Umbilical cord (tissue), 2 donors: ENCODE measurements at places on chromosomes 4 and X.
A peak's percentile ranks its signal among the peaks of the same experiment; 100 is the strongest.

DNA sequence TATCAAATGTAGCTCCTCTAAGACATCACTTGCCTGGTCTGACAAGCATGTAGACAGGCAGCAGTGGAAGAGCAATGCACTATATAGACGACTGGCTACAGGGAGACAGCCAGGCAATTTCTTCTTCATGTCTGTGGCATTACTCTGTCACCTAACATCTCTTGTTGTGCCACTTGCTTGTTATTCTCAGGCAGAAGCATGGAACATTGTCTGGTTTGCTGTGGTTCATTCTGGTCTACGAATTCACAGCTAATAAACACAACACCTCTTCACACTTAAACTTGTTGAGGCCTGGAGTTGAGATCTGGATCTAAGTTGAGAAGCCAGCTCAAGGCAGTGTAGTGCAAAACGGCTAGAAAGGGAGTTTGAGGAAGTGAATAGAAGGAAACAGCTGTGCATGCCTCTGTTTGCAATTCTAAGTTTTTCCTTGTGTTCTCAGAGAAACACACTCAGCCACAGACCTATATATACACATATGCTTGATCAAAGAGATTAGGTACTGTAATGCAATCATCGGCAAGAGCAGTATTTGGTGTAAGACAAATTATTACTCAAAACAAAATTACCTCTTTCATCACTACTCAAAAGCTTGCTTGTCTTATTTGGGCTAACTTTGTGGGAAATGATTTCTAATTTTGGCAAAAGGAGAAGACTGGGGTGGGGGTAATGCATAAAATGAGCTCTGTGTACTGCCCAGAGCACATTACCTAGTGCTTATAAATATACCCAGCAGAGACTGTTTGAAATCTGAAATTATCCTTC, 243.8 kb downstream of the PPP3CA start:
- DNase-seq: peak; percentile 53

DNA sequence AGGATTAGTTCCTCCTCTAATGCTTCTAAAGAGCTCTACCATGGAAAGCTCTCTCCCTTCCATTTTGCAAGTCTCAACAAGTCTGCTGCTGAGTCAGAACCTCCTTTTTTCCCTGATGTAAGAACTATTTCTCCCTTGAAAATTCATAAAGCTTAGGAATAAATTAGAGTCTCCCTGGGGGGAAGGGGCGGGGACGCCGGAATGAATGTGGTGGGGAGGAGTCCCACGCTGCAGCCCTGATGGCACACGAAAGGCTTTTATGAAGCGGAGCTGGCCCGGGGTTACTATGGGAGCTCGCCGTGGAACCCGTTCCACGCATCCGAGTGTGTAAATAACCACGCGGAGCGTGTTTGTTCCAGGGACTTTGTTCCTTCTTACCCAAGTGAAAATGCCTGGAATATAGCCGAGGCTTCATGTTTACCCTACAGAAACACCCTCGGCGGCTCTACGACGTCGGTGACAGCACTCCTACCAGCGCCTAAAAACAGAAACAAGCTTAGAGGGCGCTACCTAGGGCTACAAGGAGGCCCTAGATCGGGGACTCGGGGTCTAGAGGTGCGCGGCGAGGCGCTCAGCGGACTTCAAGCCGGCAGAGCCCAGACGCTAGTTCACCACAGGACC, 923 bp upstream of the CPEB2 start:
- peak; percentile 85 for DNase-seq

- DNase-seq: no peak
Measured at GRCh38 chr4:185280608-185281007, 71.2 kb downstream of the SNX25 start.

DNA sequence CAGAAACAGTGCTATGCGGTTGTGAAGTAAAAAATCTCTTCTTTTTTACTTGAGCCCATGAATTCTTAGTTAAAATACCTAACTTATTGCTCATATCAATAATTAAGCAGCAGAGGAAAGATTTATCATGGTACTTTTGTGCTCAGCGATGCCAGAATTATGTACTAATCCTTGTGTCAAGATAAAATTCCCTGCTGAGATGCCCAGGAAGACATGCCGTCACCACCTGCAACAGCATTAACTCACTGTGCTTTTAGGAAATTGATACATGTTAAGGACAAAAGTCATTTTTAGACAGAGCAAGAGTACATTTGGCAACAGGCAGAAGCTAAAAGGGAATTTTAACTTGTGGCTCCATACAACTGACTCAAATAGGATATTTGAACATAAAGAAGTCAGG, 138.9 kb downstream of the NPNT start:
- peak; percentile 63 for DNase-seq

DNA sequence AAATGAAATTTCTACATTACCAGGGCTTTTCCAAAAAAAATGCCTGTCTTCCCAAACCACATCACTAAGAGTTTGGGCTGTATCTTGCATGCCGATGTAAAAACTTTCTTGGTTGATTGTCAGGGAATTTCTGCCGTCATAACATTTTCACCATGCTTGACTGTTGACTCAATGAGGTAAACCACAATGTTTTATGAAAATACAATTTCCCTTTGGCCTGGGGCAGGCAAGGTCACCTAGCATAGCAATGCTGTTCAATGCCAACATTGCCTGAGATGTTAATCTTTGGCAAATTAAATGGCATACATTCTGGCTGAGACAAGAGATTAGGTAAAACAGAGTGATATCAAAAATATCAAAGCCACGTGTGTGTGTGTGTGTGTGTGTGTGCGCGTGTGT, 137.1 kb upstream of the TBL1X start:
- DNase-seq: no peak

DNA sequence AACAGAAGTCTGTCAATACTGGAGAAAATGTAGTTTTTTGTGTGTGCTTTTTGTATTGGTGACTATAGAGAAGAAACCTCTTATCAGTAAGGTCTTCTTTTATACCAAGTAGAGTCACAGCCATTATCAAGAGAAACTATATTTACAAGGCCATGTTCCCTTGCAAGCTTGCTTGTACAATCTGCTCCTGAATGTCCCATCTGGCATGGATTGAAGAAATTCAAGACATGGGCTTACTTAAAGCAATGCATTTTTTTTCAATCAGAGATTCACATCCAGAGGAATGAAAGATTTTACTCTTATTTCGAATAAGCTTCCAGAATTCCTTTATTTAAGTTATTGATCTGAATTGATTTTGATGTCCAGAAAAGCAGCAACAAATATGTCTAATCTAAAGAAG, 537.3 kb upstream of the RPS6KA3 start:
- no peak for DNase-seq

GRCh38 chrX:87299563-87300160, 217.9 kb upstream of the KLHL4 start:
- DNase-seq: peak; percentile 1

DNA sequence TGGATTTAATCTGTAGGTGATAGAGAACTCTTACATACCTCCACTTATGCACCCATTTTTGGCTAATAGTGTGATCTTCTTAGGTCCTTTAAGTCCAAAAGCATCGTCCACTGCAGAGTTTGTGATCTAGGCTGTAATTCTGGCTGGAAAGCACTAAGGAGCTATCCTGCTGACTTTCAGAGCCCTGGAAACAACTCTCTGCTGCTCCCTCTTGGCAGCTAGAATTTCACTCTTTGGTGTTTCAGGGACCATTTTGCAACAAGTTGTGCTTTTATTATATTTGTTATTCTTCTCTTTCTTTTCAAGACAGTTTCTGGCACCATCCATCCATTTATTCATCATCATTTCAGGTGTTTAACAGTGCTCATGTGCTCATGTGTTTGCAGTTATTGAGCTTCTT, 130.0 kb downstream of the RBM46 start:
- peak; percentile 15 for DNase-seq

- DNase-seq: no peak
Measured at GRCh38 chrX:56728752-56729151, 291 bp upstream of the NBDY start.

- DNase-seq: no peak
Measured at GRCh38 chrX:154598656-154599055, 13.7 kb downstream of the CTAG1A start.

GRCh38 chr4:133812236-133812635, 389.4 kb downstream of the PABPC4L start:
- no peak for DNase-seq

DNA sequence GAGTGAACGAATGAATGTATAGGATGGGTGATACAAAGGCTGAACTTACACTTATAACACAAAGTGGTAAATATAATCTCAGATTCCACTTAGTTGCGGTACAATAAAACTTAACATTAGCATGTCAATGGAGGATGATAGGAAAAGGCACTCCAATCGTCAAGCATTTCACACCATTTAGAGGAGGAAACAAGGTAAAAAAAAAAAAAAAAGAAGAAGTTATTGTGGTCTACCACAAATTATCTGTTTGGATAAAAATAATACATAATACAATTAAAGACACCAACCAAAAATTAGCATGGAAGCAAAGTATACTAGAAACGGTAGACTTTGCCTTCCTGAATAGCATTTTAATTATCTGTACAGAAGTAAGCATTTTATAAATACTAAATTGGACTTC, 205.5 kb downstream of the PPP3CA start:
- DNase-seq: no peak

DNA sequence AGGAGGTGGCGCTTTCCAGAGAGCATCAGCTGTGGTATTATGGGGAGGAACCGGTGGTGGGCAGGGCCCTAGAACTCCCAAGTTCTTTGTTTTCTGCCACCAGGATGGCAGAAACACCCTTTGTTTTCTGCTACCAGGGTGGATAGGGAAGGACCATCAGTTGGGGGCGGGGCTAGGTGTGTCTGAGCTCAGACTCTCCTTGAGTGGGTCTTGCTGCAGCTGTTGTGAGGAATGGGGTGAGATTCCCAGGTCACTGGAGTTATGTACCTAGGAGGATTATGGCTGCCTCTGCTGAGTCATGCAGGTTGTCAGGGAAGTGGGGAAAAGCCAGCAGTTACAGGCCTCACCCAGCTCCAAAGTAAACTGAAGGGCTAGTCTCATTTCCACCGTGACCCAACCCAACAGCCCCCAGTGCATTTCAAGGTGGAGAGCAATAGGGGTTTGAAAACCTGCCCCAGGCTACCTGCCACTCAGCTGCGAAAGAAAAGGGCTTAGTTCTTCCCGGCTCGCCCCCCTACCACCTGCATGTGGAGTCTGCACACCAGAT, 167.8 kb upstream of the FAM241A start:
- no peak for DNase-seq

DNA sequence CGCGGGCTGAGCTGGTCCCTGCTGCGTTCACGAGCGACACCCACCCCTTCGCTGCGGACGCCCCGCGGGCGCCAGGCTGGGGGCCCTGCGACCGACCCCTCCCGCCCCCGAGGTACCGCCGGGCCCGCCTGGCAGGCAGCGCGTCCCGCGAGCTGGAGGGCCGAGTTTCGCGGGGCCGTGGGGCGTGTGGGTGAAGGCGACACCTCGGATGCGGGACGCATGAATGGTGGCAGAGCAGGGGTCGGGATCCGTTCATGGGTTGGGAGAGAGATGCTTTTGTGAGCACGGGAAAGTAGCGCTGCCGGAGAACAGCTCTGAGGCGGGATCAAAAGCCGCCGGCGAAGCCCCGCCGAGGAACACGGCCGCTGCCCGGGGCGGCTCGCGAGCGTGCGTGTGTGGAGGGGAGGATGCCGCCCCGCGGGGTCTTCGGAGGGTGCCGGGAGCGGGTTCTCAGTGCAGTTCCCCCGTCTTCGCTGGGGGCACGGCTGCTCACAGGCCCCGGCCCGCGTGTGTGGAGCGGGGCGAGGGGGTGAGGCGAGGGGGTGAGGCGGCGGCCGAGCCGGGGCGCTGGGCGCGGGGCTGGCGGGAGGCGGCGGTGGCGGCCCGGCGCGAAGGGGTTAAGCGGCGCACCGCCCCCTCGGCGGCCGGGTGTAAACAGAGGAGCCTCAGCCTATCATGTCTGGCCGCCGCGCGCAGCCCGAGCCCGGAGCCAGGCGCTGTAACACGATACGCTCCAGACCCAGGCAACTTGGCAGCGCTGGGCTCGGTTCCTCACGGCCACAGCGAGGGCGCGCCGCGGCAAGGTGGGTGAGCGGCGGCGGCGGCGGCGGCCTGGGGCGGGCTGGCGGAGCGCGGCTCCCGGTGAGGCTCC, 205.3 kb downstream of the TENM3 start:
- peak; percentile 95 for DNase-seq

DNA sequence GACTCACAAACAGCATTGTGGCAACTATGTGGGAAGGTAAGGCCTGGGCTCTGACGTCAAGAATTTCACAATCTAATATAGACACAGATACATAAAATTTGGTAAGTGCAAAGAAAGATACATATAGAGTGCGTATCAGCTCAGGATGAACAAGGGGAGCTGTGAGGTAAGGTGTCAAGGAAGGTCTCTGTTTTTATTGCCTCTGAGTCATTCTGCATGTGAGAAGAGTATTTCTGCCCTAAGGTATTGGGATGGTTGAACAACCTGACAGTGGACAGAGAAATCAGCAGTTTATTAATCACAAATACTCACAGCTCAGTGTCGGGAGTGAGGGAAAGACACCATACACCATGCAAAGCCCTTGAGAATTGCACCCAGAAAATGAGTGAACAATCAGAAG, 89.8 kb downstream of the COMMD8 start:
- no peak for DNase-seq

DNA sequence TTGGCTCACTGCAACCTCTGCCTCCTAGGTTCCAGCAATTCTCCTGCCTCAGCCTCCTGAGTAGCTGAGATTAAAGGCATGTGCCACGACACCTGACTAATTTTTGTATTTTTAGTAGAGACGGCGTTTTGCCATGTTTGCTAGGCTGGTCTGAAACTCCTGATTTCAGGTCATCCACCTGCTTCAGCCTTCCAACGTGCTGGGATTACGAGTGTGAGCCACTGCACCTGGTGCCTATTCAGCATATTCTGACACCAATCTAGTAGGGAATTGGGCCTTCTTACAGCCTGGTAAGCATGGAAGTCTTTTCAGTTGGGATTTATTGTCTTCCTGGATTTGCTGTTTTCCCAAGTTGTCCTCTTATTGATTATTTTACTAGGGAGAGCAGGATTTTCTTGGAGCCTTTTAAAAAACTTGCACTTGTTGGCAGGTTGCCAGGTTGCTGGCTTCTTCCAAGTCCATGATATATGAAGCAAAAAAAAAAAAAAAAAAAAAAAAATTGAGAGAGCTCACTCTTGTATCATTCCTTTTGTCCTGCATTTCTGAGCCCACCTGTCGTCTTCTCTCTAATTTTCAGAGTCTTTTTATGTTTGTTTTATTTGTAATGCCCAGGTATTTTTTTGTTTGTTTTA, 43.7 kb downstream of the TMPRSS11E start:
- DNase-seq: no peak

DNA sequence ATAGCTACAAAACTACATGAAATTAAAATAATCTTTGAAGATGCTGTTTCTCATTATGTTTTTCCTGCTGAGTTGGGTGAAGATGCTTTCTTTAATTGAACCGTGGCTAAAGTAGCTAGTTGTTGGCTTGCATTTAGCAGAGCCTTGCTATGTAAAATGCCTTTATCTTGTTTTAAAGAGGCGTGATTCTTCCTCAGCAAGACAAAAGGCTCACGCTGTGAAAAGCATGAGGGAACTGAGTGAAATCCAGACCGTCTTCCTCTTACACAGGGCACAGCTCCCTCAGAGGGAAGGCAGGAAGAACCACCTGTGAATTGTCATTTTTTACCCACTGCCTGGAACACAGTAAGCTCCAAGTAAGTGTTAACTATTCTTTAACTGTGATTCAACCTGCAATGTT, 39.0 kb upstream of the ZNF518B start:
- no peak for DNase-seq

- no peak for DNase-seq
Measured at GRCh38 chr4:48243429-48243828, 26.2 kb downstream of the TEC start.

- no peak for DNase-seq
Measured at GRCh38 chrX:13491061-13491460, 78.3 kb upstream of the EGFL6 start.
